ENCODE measurements at places on chromosomes 6 and 20.

DNA sequence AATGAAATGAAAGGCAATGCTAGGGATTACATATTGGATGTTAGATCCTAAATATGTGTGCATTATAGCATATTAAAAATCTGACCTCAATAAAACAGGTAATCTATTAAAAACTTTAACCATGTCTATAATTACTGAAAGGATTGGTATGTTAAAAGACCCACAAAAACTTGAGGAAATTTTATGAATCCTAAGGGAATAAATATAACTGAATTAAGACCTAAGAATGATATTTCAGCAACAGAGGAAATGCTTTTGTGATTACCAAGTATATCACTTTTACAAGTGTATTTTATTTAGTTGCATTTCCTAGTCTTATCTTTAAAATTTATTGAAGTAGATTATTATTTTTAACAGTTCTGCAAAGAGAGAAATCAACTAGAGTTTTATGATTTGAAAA is 571.5 kb downstream of the HDGFL1 start:
- DNase-seq: no peak

DNA sequence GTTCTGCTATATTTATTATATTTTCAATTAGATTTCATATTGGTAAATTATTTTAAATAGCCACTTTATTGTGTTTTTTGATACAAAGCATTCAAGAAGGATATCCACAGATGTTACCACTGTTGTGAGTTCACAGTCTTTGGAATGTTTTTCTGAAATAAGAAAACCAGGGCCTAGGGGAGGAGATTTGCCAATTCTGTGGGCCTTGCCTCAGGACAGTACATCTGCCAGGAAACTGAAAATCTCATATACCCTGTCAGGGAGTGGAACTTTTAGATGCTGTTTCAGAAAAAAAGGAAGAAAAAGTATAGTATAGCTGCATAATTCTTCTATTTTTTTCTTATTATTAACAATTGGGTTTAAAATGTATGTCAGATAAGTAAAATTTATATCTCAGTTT is 995.9 kb upstream of the ADGRB3 start:
- no peak for DNase-seq

DNA sequence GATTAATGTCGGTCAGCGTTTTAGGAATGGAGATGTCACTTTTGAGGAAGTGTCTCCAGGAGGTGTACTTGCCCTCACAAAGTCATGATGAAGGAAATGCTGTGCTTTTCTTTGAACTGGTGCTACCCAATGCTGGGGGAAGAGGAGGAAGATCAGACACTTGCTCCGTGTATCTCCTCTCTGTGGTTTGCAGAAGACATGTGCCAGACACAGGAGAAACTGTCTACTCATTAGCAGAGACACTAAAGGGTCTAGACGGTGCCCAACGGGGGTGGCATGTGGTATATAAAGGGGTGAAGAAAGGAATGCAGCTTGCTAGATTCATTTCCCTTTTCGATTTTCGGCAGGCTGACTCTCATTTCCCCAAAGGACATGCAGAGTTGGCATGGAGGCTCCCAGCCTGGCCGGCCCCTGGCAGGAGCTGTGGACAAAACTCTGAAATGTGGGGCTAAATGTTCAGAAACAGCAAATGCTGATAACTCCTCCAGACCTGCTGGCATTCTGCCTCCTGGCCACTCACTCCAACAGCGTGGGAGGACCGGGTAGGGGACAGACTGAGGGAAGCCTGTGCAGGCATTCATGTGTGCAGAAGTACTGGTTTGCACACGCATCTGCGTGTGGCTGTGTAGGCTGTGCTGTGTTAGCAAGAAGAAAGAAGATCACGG is 59.6 kb upstream of the QKI start:
- no peak for DNase-seq

DNA sequence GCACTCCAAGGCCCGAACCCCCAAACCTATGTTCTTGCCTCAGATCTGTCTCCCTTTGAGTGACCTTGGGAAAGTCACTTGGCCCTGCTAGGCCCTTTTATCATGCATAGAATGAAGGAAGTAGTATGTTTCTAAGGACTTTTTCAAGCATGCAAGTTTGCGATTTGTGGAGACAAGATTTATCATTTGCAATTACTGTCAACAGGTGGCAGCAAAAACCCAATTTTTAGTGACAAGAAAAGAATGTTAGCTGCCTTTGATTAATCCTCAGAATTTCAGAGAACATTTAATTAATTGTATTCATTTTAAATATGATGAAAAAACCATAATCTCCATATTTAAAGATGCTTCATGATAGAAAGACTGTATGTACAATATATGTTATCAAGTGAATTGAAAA is 28.3 kb upstream of the PREP start:
- DNase-seq: no peak

- peak; percentile 48 for DNase-seq
Measured at GRCh38 chr6:138115877-138116660, 8.8 kb upstream of the PERP start.

DNA sequence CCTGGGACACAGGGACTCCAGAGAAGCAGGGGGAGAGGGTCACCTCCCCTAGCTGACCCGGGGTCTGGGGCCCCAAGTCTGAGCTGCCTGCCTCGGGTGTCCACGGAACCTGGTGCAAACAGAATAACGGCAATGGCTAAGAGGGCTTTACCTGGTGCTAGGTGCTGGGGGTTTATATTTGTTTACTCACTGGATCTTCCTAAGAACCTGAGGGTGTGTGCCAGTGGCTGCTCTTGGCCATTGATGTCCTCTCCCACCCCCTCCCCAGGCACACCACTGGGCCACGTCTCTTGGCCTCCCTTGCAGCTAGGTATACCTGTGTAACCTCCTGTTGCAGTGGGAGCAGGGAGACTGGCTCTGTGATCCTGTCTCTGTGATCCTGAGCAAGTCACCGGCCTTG is 157.9 kb upstream of the MLN start:
- DNase-seq: no peak

DNA sequence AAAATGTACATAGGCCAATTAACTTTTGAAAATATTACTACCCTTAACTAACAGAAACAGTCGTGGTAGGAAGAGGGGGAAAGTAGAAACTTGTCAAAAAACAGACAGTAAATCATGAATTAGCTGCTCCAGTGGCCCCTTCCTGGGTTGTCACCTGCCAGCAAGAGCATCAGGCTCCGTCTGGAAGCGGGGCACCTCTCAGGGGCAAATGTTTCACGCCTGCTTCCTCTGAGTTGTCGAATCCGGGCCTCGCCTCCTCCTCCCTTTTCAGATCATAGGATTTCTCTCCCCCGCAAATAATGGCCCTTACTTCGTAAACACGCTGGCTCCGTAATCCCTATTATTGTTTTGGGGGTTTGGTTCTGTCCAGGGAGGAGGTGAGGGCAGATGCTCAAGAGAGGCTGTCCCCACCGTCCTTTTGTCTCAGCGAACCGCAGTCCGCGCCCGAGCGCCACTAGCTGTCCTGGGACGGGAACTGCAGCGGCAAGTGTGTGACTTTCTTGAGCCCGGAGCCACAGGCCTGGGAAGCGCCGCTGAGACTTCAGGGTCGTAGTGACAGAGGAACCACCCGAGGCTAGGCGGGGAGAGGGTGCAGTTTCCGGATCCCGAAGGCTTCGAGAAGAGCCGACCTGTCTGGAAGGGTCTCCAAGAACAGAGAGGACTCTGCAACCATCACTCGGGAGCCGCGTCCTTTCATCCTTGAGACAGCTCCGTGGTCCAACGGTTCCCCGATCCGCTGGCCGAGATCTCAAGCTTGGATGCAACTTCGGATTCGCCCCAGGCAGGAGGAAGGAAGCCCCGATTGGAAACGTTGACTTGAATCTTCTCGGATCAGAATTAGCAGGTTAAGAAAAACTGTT is 214.5 kb upstream of the ZNF184 start:
- DNase-seq: peak; percentile 70

DNA sequence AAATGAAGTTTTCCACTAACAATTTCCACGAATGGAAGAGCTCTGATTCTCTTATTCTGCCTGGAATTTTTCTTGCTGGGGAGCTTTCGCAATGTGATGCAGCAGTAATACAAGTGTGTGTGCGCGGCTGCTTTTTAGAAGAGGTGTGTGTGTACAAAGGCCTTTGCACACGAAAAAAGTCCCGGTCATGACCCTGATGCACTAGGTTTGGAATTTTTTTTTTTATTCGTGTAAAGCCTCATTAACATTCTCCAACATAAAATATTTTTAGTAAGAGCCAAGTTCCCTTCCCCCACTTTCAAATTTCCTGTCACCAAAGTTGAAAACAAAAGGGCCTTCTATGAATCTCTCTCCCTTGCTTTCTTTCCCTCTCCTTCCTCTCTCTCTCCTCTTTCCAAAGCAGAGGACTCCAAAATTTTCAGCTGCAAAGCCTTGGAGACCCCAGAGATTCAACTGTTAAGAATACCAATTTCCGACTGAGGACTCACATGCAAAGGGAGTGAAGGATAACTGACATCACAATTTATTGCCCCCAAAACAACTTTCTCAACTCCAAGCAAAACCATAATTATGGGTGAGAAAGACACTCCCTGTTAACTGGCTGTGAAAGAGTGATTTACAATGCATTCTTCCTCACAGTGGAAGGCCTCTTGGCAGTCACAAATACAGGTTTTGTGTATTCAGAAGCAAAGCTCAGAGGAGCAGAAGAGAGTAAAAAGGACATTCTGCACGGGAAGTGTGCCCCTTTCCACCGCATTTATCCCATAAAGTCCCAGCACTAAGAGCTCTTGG is 421.2 kb upstream of the JARID2 start:
- DNase-seq: no peak

DNA sequence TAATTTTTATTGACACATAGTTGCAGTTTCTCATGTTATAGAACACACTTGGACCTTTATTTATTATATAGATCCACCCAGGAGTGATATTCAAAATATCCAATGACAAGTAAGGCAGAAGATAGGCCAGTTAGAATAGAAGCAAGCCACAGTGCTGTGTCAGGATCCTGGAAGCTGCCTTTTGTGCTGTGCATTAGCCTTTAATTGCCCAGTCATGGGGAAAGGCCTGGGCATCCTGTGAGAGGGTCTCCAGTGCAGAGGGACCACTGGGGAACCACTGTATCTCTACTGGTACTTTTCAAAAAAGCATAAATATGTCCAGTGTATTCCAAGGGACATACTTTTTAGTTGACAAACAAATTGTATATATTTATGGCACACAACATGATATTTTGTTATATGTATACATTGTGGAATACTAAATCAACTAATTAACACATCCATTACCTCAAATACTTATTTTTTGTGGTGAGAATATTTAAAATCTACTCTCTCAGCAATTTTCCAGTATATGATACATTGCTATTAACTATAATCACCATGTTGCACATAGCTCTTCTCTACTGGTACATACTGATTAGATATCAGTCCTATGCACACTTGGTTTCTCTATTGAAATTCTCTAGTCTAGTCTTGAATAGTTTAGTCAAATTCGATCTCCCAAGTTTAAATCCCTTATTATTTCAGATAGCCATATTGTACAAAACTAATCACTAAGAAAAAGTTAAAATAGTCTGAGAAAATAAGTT is 59.5 kb downstream of the CDC40 start:
- no peak for DNase-seq

DNA sequence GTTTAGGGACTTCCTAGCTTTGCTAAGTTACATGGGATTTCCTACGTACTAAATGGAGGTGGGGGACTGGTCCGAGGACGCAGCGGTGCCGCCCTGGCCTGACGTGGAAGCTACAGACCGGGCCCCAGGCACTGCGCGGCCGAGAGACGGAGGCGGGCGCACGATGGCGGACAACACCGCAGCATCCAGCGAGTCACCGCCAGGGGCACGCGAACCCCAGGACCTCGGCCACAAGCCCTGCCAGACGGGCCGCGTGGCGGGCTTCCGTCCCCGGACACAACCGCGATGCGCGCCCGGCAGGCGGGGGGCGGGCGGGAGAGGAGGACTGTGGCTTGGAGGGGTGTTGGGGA is 1516.9 kb upstream of the DEFB115 start:
- DNase-seq: no peak

DNA sequence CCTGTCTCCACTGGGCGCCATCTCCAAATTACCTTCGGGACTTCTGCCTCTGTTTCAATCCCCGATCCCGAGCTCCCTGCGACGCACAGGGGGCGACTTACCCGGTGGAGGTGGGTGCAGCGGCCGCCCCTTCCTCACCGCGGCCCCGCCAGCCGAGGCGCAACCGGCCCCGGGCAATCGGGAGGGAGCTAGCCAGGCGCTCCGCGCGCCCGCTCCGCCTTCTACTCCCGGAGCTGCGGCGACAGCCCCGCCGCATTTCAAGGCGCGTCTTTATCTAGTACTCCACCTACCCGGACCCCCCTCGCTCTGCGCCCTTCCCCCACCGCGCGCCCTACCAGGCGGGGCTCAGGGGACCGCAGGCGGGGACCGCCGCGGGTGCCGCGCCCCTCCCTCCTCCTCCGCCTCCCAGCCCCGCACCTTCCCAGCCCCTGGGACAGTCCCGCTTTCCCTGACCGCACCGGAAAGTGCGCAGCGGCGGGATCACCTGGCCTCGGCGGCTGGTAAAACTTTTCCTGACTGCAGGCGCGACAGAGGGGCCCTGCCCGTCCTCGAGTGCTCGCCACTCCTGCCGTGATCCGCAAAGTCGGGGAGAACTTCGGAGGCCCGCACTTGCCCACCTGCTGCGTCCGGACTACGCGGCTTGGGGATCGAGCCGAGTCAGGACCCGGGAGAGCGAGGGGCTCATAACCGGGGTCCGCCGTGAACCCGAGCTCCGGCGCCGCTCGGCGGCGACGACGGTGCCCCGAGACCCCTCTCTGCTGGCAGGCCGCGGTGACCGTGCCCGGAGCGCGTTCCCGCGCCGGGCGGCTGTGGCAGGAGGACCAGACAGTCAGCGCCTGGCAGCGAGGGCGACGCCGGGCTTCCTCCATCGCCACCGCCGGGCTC is 8.0 kb upstream of the NKX2-2 start:
- no peak for DNase-seq

DNA sequence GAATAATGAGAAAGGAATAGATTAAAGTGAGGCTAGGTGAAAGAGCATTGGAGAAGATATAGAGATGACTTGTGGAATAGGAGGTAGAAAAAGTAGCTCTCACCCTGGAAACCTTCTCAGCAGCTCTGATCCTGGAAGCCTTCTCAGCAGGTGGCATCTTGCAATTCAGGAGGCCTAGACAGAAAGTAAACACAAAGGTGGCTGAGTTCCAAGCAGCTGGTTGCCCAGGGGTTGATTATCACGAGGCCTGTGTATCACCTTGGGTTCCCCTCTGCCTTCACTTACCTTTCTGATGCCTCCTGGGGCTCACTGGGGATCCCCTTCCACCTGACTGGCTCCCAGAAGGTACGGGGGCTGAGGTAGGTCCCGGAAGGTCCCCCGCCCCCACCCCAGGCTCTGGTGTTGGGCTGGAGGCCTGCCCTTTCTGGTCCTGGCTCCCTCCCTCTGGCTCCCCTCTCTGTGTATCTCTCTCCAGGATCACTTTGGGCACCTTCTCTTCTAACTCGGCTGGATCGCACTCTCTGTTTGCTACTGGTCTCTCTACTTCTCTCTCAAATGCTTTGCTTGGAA is 9.7 kb downstream of the MDC1 start:
- no peak for DNase-seq

DNA sequence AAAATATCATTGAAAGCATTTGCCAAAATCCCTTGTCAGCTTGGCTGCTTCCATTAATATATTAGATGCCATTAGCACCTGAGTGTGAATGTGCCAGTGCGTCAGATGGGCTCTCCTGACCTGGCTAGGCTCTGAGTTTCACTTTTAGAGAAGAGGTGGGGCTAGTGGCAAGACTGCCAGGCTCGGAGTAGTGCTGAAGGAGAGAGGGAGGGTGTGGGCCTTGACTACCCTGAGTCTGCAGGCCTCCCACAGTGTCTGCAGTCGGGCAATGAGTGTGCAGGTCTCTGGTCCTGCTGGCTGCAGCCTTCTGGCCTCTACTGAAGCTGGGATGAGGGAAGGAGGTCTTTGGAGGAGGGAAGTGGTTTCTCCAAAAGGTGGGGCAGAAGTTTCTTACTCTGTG is 34.6 kb upstream of the PNPLA1 start:
- DNase-seq: no peak

Data from CD8-positive, alpha-beta memory T cell (primary cell).